ENCODE measurements at places on chromosomes 3 and 15. TPM values are rescaled to one million over a fixed set of nuclear protein-coding genes. Genes with fewer than 3 reads are reported as not detected.

The LINGO1 gene
- total RNA-seq, result not detected

The AHSG gene
- total RNA-seq, result not detected

The MELTF gene
- 2.7 TPM for total RNA-seq

The MNS1 gene
- total RNA-seq, result 1.4 TPM

The KBTBD13 gene
- not detected for total RNA-seq

The RHOV gene
- total RNA-seq, result 0.45 TPM

- no peak overlapping the region for H3K27ac ChIP-seq
- no peak overlapping the region for H3K4me3 ChIP-seq
- DNase-seq, result peak; percentile 65
- H3K4me1 ChIP-seq, result peaks cover 3% of the 10 kb centered on the region
- H3K36me3 ChIP-seq, result no peaks in the 10 kb centered on the region
Observed at GRCh38 chr15:89472785-89473256, 23.6 kb downstream of the RHCG start.

Measured in activated naive CD8-positive, alpha-beta T cell treated with anti-CD3 and anti-CD28 coated beads for 36 hours (primary cell).